MG63 (cell line): ENCODE measurements at places on chromosomes 12 and 14. TPM values are rescaled to one million over a fixed set of nuclear protein-coding genes. Genes with fewer than 3 reads are reported as not detected.

- DNase-seq, result no peak
These were observed 113.9 kb downstream of the ANO4 start for GRCh38 chr12:100908501-100908900.

Gene INHBC
- not detected in 2 replicates for total RNA-seq

Gene TDP1
- total RNA-seq, result 14.6 and 41.1 TPM in 2 replicates

Gene ESR2
- total RNA-seq, result not detected in 2 replicates

DNA sequence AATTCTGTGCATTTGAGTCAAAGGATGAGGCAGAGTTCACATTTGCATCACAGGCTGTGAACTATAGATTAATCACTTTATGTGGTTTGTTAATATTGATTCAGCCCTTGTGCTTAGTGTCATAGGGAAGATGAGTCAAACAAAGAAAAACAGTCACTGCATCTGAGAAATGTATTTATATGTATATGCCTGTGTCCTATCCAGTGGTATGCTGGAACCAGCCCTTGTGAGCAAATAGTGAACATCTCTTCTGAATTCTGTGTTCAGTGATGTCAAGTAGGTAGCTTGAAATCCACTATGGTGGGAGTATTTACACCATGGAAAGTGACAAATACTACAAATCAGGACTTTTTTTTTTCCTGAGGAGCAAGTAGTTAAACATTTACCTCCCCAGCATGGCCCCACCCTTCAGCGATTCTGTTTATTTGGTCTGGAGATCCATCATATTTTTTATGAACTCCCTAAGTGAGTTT, 128.5 kb downstream of the HMGA2 start:
- peak; percentile 15 for DNase-seq

- DNase-seq, result peak; percentile 43
These were observed 19.6 kb downstream of the LGMN start for GRCh38 chr14:92728759-92729364.

- DNase-seq, result no peak
These were observed 812 bp downstream of the NABP2 start for GRCh38 chr12:56224954-56225353.

- no peak for DNase-seq
These were observed 18.1 kb upstream of the MAPKAPK5 start for GRCh38 chr12:111823891-111824290.

GRCh38 chr14:61213191-61213621, 67.9 kb downstream of the TMEM30B start:
- no peak for DNase-seq

GRCh38 chr12:113155646-113156045, 6.1 kb downstream of the CFAP73 start:
- no peak for DNase-seq

Gene RNASE3
- total RNA-seq, result not detected in 2 replicates

GRCh38 chr12:18595412-18595811, 142.4 kb downstream of the PLCZ1 start:
- peak; percentile 9 for DNase-seq
